Fibroblast of gingiva (primary cell): ENCODE measurements at places on chromosomes 6 and 20.

DNA sequence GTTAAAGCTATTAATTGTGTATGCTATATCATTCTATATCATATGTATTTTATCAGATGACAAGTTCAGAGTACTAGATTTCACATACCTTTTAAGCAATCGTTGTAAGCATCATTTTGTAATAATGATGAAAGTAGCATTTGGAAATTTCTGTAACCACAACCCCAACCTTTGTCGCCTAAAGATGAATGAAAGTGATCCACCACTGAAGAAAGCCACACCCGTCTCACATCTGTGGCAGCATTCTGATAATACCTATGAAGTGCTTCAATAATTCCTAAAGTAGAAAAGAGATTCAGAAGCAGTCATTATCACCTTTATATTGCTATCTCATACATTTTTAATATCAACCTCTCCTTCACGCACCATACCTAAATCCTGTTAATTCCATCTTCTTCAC is 16.6 kb downstream of the ZUP1 start:
- DNase-seq = no peak

GRCh38 chr20:63529861-63530787 is 7.1 kb downstream of the PTK6 start:
- no peak for DNase-seq

- DNase-seq = peak; percentile 5
Observed at GRCh38 chr6:49980898-49981297, 11.5 kb upstream of the DEFB113 start.

GRCh38 chr20:14375416-14375985 is 38.1 kb upstream of the FLRT3 start:
- no peak for DNase-seq

DNA sequence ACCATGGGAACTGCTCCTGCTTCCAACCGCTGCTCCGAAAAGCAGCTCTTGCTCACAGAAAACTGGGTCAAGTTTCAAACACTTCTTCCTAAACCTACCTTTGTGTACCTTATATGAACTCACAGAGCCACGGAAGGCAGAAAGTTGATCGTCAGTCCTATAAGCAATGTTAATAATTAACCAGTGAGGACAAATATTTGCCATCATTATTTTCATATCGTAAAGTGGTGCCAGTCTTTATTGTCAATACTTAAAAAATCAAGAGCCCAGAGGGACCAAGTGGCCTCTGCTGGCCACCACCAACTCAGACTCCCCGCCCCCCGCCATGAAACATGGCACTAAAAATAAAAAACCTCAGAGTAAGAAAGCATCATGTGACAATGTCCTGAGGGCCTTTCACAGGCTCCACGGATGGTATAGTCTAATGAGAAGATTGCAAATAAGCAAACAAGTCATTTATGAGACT is 9.1 kb upstream of the PBOV1 start:
- DNase-seq = no peak

- DNase-seq = no peak
Observed at GRCh38 chr6:14353281-14353680, 235.7 kb downstream of the CD83 start.

- DNase-seq = no peak
Observed at GRCh38 chr6:1435806-1436205, 46.4 kb downstream of the FOXF2 start.

DNA sequence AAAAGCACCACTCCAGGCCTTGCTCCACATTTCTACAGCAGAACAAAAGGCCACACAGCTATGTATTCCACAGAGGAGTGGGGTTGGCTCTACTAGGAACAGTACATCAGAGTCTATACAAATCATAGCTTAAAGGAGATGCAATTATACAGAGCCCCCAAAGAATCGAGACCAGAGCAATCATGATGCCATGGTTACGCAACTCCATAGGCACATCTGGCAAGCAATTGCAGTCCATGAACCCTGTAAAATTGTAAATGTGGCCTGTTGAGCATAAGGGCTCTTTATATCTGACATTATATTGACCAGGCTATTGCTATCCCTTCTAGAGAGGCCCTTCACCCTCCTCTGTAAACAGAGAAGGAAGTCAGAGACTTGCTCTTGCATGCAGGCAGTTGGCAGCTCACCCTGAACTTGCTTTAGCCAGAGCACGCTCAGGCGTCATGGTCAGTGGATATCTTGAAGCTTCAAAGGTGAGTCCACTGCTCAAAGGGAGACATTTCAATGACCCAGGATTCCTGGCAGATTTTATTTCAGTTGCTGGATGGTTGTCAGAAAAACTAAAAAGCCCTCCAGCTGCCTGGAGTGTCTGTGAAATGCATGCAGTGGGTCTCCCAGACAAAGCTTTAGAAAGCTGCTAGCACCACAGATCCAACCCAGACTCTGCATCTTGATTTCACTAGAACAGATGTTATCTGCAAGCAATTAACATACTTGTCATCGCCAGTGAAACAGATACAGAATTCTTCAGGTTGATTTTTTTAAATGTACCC is 357.2 kb downstream of the CENPW start:
- DNase-seq = peak; percentile 40

- no peak for DNase-seq
Observed at GRCh38 chr6:3085074-3085473, 16.8 kb downstream of the RIPK1 start.

DNA sequence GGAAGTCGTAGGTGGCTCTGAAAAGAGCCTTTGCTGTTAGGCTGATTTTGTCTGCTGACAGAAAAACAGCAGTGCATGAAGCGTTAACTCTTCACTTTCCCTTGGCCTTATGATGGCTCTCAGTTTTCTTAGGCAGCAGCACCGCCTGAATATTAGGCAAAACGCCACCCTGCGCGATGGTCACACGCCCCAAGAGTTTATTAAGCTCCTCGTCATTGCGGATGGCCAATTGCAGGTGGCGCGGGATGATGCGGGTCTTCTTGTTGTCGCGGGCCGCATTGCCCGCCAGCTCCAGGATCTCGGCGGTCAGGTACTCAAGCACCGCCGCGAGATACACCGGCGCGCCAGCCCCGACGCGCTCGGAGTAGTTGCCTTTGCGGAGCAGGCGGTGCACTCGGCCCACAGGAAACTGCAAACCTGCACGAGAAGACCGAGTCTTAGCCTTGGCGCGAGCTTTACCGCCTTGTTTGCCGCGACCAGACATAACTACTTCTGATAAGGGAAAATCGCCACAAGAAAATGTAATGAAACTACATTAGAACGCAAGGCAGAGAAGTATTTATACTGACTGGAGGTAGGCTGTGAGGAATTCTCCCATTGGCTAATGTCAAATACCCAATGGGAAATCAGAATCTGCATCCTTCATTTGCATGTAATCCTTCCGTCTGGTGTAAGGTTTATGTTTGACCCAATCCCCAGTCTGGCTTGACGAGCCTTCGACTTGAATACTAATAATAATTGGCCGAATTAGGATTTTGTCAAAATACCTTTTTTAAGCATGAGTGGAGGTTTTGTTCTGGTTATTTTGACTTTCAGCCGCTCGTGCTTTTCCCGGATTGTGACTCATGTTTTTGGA is 53.9 kb upstream of the HFE start:
- DNase-seq = peak; percentile 98

GRCh38 chr6:107629548-107630129 is 139.7 kb downstream of the SOBP start:
- DNase-seq = no peak

DNA sequence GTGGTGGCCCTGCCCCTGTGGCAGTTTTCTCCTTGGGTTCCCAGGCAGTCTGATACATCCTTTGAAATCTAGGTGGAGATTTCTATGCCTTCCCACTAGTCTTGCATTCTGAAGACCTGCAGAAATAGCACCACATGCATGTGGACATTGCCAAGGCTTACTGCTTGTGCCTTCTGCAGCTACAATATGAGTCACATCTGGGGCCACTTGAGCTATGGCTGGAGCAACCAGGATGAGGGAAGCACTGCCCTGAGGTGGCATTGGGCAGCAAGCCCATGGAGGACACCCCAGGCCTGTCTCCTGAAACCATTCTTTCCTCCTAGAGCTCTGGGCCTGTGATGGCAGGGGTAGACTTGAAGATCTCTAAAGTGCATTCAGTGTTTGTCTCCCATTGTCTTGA is 15.7 kb upstream of the HLA-DQB2 start:
- no peak for DNase-seq

- DNase-seq = no peak
Observed at GRCh38 chr6:89298680-89299465, 16.2 kb downstream of the GABRR2 start.

- DNase-seq = no peak
Observed at GRCh38 chr6:13952101-13952500, 27.3 kb downstream of the RNF182 start.

- no peak for DNase-seq
Observed at GRCh38 chr6:160300076-160300695, 41.6 kb upstream of the SLC22A2 start.

DNA sequence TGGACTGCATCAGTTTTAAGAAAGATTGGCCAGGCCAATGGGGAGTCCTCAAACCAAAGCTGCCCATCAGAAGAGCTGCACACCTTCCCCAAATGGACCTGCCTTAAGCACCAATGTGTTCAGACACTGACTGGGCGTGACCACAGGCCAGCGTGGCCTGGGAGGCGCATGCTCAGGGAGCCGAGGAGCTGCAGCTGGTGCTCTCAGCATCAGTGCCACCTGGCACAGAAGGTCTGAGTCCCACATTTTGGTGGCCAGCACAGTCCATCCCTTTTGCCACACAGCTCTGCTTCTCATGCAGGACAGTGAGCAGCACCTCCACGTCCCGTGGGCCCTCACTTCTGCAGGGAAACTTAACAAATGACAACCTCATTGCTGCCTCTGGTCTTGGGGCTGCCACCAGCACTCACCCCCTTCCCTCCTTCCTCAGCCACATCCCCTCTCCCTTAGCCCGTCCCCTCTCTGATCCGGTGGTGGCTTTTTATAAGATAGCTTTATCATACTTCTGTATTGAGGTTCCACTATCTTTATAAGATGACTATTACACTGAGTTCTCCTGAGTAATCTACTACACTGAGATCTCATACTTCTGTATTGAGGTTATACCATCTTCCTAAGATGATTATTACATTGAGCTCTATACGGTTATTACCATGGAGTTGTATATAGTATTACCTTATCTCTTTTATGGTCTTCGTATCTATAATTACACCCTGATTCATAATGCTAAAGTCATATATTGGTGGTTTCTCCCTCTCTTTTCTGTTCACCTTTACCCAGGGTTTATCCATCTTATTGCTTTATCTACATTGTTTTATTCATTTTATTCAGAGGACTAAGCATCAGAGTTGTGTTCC is 109.1 kb downstream of the TOX2 start:
- no peak for DNase-seq

GRCh38 chr6:138293428-138294395 is 75.4 kb upstream of the PBOV1 start:
- DNase-seq = peak; percentile 89

- no peak for DNase-seq
Observed at GRCh38 chr6:159720708-159721107, 6.6 kb upstream of the WTAP start.
